GM13976 (cell line): ENCODE measurements at places on chromosomes 16 and 17.

DNA sequence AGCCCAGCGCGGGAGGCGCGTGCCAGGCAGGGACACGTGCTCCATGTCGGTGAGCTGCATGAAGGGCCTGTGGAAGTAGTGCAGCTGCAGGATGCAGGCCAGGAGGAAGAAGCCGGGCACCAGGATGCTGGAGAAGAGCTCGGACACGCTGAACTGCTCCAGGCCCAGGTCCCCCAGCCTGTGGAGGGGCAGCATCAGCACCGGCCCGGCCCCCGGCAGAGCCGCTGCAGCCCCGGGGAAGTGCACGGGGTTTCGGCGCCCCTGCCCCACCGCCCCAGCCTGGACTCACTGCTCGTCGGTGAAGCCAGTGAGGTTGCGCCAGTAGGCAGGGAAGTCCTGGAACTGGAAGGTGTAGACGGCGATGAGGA, 28.0 kb downstream of the CTU2 start:
- no peak for DNase-seq

GRCh38 chr17:48023400-48024148, 14.0 kb downstream of the COPZ2 start:
- no peak for DNase-seq

- no peak for DNase-seq
Observed at GRCh38 chr16:54153240-54153934, 133.2 kb downstream of the IRX3 start.

- no peak for DNase-seq
Observed at GRCh38 chr16:85370881-85371651, 242.1 kb upstream of the GSE1 start.

- DNase-seq = peak; percentile 66
Observed at GRCh38 chr17:7435676-7436555, 681 bp downstream of the TMEM102 start.

DNA sequence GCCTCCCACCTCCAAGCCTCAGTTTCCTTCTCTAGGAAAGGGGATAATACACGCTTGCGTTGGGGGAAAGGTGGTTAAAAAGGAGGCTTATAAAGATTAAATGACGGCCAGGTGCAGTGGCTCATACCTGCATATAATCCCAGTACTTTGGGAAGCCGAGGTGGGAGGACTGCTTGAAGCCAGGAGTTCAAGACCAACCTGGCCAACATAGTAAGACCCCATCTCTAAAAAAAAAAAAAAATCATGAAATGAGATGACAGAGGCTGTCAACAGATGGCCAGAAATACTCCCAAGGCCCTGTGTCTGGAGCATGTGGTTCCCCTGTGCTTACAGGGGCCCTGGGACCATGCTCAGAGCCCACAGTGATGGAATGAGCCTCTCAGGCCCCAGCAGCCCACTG, 30.4 kb downstream of the RTN4RL1 start:
- DNase-seq = no peak

DNA sequence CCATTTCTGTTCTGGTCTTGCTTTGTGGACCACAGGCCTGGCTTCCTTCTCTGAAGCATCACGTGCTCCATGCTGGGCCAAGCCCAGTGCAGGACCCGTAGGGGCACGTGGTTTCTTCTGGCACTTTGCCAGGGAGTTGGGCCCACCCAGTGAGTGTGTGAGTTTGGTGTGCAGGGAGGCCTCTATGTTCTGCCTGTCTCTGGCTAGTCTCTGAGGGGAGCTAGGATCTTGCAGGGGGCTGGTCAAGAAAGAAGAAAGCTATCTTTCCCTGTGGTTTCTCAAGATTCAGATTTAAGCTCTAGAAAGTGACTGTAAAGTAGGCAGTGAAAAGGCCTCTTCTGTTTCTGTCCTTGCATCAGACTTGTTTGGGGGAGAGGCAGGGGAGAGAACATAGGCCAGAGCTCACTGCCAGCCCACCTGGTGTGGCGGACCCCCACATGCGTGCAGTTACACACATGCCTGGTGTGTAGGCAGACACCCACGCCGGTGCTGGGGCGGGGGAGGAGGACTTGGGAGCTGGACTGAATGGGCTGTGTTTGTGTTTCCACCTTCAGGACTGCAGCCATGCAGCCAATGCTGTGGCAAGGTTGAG, 11.8 kb downstream of the LASP1 start:
- DNase-seq = no peak

- no peak for DNase-seq
Observed at GRCh38 chr17:56125830-56126819, 27.1 kb upstream of the ANKFN1 start.
